ENCODE measurements at places on chromosomes 1 and 21. TPM values are rescaled to one million over a fixed set of nuclear protein-coding genes. Genes with fewer than 3 reads are reported as not detected.

Gene FRRS1
- total RNA-seq = 2.6 TPM

Gene IL10
- 4.8 TPM for total RNA-seq

Gene HES3
- total RNA-seq = not detected

DNA sequence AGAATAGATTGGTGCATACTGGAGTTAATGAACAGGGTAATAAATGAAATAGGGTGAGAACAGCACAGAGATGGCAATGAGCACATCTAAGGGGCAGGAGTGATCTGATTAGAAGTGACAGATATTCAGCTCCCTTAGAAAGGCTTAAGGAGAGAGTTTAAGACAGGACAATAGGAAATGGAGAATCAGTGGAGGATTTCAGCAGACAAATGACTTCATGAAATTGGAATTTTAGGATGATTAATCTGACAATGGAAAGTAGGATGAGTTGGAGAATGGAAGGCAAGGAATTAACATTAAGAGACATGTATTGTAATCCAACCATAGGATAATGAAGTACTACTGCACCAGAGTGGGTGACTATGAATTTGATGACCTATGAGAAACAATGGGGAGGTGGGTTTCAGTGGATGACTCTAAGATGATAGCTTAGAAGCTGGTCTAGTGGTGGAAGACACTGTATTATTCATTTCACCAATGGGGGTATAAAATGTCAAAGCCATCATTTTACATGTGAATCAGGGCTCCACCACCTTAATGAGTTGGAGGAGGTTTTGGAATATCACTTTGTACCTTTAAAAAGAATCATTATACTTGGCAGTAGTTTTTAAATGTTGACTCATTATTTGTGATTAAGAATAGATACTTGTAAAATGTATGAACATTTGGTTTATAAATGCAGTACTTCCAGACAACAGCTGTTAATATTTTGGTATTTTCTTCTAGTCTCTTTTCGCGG, 139.1 kb downstream of the PLA2G4A start:
- H3K4me3 ChIP-seq = no peak overlapping the region
- H3K4me1 ChIP-seq = no peaks in the 10 kb centered on the region
- no peak overlapping the region for H3K27ac ChIP-seq
- no peak for DNase-seq
- no peaks in the 10 kb centered on the region for H3K36me3 ChIP-seq

DNA sequence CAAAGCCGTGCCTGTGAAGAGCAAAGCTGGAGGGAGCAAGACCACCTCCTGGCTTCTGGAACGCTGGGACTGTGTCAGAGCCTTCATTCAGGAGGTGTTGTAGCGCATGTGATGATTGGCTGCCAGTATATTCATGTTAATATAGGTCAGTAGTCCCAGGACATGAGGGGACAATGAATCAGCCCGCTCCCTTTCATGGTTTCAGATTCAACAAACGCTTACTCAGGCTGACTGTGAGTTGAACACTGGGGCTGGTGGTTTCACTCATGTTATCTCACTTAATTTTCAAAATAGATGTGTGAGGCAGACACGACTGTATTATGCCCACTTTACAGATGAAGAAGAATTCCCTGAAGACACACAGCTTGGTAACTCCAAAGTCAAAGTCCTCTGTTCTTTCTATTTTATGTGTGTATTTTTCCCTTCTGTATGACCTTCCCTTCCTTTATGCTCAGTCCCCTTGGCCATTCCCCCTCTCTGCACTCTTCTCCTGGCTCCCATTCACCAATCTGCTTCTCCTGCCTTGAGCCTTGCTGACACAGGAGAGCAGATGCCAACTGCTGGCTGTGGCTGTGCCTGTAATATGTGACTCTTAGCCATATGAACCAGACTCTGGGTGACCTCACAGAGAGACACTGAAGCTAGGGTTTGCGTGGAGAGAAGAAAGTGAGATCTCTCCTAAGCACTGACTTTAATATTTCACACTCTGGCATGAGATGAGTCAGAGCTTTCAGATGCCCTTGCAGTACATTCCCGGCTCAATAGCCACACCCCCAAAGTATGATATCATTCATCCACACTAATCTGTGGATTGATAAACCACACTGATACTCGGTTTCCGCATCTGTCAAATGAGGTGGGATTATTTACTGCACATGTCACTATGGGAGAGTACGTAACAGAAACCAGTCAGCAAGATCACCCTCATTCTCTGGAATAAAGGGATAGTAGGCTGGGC, 31.4 kb upstream of the KIRREL1 start:
- H3K27me3 ChIP-seq = no peaks in the 10 kb centered on the region
- H3K4me1 ChIP-seq = no peaks in the 10 kb centered on the region
- no peak for DNase-seq
- no peak overlapping the region for H3K27ac ChIP-seq
- H3K4me3 ChIP-seq = no peak overlapping the region

DNA sequence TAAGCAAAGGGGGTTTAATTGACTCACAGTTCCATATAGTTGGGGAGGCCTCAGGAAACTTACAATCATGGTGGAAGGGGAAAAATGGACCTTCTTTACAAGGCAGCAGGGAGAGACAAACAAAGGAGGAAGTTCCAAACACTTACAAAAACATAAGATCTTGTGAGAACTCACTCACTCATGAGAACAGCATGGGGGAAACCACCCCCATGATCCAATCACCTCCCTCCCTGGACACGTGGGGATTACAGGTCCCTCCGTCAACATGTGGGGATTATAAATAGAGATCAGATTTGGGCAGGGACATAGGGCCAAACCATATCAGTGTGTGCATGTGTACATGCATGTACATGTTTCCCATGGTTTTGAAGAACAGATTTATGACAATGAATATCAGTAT, 5.5 kb upstream of the SMG7 start:
- no peaks in the 10 kb centered on the region for H3K27me3 ChIP-seq
- no peak for DNase-seq
- no peak overlapping the region for H3K4me3 ChIP-seq

- no peak for DNase-seq
- H3K36me3 ChIP-seq = no peaks in the 10 kb centered on the region
- H3K27me3 ChIP-seq = no peaks in the 10 kb centered on the region
- peaks cover 53% of the 10 kb centered on the region for H3K4me1 ChIP-seq
These were observed 22.9 kb downstream of the PLXNA2 start for GRCh38 chr1:208221291-208221622.
